ENCODE measurements at places on chromosomes 6 and 20. TPM values are rescaled to one million over a fixed set of nuclear protein-coding genes. Genes with fewer than 3 reads are reported as not detected.

DNA sequence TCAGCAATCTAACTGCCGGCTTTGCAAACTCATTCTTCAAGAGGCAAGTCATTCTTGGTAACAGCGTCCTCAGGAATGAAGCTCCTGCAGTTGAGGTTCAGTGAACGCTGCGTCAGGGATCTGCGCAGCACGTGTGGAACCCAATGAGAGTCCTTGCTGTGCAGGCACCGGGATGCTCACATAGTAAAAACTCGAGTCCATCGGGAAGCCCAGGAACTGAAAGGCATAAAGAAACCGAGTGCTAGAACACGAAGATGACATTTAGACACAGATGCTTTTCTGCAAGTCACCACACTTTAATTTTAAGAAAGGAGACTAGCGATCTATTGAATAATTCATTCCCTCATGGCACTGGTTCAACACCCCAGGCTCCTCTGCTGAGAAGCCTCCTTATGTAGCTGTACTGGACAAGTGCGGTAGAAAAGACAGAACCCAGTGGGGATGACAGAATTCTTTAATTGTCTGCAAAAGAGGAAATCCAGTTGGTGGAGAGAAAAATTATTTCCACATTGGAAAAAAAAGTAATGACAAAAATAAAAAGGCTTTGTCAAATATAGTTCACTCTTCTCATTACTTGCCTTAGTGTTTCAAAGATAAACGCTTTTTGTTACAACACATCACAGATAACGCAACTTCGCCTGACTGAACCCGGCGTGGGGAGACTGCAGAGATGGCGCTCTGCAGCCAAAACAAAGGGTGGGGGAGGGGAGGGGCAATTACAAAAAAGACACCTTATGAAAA lies 1.9 kb upstream of the AFDN start:
- DNase-seq: no peak
- H3K27me3 ChIP-seq: peaks cover 52% of the 10 kb centered on the region
- no peak overlapping the region for H3K4me3 ChIP-seq
- H3K4me1 ChIP-seq: peaks cover 18% of the 10 kb centered on the region

DNA sequence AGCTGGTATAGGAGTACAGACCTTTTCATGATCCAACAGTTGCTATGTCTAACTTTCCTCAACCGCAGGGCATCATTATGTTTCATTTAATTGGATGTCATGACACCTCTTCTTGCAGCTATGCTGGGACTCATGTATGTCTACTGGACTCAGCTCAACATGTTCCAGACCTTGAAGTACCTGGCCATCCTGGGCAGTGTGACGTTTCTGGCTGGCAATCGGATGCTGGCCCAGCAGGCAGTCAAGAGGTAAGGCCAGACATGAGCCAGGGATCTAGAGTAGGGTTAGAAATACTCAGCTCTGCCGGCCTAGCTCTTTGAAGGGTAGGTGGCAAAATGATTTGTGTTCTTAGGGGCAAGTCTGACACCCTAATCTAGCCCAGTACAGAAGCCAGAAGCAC lies 25.2 kb downstream of the GHRH start:
- H3K4me3 ChIP-seq: no peak overlapping the region
- no peaks in the 10 kb centered on the region for H3K4me1 ChIP-seq
- H3K27me3 ChIP-seq: no peaks in the 10 kb centered on the region

- H3K36me3 ChIP-seq: peaks cover 40% of the 10 kb centered on the region
- no peak overlapping the region for H3K4me3 ChIP-seq
- H3K4me1 ChIP-seq: peaks cover 41% of the 10 kb centered on the region
- no peaks in the 10 kb centered on the region for H3K27me3 ChIP-seq
- H3K27ac ChIP-seq: peak overlapping the region; percentile 32
Observed at GRCh38 chr20:50953196-50953595, 5.1 kb downstream of the DPM1 start.

DNA sequence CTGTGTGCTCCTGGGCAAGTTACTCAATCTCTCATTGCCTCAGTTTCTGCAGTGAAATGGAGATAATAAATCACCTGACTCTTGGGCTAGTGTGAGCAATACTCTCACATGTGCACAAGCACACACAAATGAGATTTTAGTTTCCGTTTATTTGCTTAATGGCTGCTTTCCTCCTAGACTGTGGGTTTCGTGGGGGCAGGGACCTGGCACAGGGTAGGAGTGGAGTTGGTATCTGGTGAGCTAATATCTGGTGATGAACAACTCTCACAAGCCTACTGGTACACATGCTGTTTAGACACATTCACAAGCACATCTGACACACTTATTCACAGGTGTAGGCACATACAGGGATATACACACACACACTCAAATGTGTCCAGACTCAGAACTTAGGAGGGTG lies 73.8 kb downstream of the TOX2 start:
- no peak overlapping the region for H3K4me3 ChIP-seq
- peaks cover 27% of the 10 kb centered on the region for H3K4me1 ChIP-seq
- H3K27ac ChIP-seq: no peak overlapping the region
- H3K36me3 ChIP-seq: peaks cover 4% of the 10 kb centered on the region
- H3K27me3 ChIP-seq: no peaks in the 10 kb centered on the region

The CLIC5 gene
- 1.1 TPM for total RNA-seq
